Urinary bladder (tissue), 4 donors: ENCODE measurements at places on chromosomes 7 and 10. TPM values are rescaled to one million over a fixed set of nuclear protein-coding genes. Genes with fewer than 3 reads are reported as not detected.

The GRM8 gene
- 0.48 TPM for total RNA-seq

The AZGP1 gene
- 1.9 TPM for total RNA-seq

The PAX4 gene
- total RNA-seq, result not detected

The CARD11 gene
- total RNA-seq, result 5.0 TPM

The OR9A2 gene
- total RNA-seq, result 1.1 TPM

The TFEC gene
- 8.2 TPM for total RNA-seq

GRCh38 chr7:140584195-140584851, 56.3 kb downstream of the DENND2A start:
- DNase-seq, result no peak

GRCh38 chr10:65791979-65792378, 1133.9 kb upstream of the LRRTM3 start:
- no peak for DNase-seq

GRCh38 chr10:124389613-124390361, 28.9 kb downstream of the OAT start:
- DNase-seq, result no peak

GRCh38 chr10:73910401-73910763, 550 bp upstream of the PLAU start:
- no peak for DNase-seq

GRCh38 chr7:29139191-29139590, 7.1 kb downstream of the CPVL start:
- no peak for DNase-seq

DNA sequence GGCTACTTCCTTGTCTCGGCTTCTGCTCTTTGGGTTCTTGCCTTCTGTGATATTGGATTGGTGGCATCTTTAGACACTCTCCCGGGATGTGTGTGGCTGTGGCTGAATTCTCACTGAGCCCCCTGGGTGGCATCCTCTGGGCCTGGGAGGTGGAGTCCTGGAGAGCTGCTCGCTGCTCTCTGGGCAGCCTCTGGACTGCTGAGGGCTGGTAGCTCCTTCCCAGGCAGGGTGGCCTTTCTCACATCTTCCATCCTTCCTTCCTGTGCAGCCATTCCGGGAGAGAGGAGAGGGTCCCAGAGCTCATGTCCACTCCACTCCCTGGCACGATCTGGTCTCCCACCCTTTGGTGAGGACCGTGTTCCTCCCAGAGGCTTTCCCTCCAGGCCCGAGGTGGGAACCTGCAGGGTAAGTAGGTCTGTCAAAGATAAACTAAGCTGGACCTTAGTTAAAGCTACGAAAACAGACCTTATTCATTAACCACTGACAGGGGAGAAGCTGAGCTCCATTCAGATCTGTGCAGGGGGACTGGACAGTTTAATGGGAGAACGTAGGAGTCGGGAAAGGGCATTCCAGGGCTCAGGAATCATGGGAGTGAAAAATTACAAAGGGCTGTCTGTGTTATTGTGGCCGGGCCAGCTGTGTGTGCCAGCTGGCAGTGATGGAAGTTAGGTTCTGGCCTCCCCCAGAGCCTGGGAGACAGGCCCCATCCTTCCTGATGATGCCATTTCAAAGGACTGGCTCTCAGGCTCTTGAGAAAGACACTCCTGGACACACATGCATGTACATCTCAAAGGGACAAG, 8.7 kb downstream of the ATP6V0E2 start:
- no peak for DNase-seq

GRCh38 chr10:119441151-119441821, 101.2 kb downstream of the RGS10 start:
- DNase-seq, result no peak

GRCh38 chr10:77578583-77579227, 58.9 kb downstream of the KCNMA1 start:
- DNase-seq, result no peak

DNA sequence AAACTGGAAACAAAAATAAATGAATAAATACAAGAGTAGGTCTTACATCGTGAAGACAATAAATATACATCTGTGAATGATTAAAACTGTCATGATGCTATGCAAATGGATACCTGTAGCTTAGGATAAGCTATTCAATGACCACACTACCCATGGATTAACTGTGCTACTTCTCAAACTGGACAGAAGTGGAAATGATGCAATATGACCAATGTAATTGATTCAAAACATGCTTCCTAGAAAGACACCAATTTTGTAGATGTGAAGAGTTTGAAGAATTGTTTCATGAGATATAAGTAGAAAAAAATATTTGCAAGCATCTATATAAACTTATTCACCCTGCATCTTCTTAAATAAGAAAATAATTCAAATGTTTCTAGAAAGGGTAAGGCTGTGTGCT, 36.1 kb downstream of the TFPI2 start:
- DNase-seq, result no peak

DNA sequence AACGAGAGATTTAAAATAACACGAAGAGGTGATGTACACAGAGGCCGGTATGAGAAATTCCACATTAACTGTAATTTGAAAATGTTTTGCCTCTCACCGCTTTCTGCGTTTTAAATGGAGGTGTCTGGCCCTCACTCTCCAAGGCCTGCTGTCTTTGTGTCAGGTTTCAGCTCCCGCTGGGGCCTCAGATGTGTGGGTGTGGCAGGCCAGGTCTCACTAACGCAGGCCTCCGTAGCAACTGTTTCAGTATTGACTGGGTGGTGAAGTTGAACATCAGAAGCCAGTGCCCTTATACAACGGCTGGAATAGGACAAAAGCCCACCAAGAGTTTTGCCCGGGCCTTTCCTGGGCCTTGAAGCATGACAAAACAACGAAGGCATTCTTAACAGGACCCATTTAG, 303.1 kb downstream of the ADARB2 start:
- DNase-seq, result no peak

DNA sequence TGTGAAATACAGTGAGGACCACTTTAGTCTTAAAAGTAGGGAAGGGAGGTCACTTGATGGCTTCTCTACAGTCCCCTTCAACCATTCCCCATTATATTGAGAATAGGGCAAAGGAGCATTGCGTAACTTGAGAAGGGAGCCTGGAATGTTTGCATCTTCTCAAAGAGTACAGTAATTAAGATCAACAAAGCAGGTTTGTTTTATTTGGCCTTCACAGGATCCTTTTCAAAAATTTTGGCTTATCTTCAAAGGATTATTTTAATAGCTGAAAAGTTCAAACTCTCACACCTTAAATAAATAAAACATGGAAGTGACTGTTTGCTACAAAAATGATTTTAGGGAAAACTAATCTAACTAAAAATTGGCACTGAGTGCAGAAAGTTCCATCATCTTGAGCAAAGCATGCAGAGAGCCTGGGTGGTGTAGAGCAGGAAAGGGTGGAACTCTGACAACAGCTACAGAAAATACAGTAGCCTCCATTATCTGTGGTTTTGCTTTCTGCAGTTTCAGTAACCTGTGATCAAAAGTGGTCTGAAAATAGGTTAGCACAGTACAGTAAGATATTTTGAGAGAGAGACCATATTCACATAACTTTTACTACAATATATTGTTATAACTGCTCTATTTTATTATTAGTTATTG, 214.0 kb downstream of the MDFIC start:
- DNase-seq, result no peak

DNA sequence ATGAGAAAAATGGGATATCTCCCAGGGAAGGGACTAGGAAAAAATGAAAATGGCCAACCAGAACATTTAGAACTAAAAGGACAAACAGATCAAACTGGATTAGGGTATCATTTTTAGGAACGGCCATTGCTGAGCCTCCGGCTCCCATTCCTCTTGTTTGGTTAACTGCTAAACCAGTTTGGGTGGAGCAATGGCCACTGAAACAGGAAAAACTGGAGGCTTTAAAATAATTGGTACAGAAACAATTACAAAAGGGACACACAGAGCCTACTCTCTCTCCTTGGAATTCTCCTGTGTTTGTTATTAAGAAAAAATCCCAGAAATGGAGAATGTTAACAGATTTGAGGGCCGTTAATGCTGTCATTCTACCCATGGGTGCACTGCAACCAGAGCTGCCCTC, 4.7 kb upstream of the CHST3 start:
- DNase-seq, result no peak

- no peak for DNase-seq
These were observed 43.5 kb downstream of the PRPF18 start for GRCh38 chr10:13630231-13630630.

DNA sequence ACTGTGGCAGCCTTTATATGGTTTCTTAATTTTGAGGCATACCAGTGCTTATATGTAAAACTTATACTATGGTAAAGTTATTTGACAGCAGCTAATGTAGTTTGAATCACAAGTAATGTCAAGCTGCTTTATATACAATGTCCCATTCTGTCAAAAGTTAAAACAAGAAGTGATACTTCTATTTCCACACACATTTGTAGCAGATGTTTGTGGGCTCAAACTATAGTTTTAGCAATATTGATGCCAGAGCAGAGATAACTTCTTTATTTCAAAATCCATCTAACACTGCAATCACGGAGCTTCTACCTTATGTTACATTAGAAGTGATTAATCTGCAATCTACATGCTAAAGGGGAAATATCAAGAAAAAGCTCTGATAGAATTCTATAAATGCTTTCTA, 149.6 kb downstream of the ADK start:
- DNase-seq, result no peak

GRCh38 chr7:127911968-127912511, 119.2 kb downstream of the LRRC4 start:
- DNase-seq, result no peak

DNA sequence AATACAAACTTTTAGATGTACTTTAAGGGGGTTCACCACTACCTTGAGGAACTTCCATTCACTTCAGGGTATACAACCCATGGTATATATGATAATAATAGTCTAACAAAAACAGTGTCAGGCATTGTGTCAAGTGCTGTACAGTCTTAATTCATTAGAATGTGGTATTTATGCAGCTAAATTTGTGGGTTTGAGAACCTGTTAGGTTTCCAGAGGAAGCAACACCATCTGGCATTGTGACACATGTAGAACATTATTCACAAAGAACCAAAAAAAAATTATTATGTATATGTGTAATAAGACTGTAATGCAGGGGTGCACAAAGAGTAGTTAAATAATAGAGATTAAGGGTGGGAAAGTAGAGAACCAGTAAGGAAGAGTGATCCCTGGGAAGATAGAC, 26.3 kb downstream of the TMEM60 start:
- DNase-seq, result no peak

DNA sequence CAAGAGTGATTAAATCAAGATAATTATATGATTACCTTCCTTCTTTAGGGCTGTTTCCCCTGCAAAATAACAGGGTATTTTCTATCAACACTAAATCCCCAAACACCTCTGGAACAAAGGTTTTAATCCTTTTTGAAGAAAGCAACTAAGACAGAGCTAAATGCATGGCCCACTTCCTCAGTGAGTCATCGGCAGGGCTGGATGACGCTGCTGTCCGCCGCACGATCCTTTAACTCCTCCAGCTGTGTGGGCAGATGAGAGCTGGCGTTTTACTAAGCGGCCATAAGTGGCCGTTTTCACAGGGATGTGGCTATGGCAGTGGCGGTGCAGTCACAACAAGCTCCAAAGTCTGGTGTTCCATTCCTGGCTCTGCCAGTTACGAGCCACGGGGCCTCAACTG, 76.0 kb upstream of the C1QL3 start:
- no peak for DNase-seq

DNA sequence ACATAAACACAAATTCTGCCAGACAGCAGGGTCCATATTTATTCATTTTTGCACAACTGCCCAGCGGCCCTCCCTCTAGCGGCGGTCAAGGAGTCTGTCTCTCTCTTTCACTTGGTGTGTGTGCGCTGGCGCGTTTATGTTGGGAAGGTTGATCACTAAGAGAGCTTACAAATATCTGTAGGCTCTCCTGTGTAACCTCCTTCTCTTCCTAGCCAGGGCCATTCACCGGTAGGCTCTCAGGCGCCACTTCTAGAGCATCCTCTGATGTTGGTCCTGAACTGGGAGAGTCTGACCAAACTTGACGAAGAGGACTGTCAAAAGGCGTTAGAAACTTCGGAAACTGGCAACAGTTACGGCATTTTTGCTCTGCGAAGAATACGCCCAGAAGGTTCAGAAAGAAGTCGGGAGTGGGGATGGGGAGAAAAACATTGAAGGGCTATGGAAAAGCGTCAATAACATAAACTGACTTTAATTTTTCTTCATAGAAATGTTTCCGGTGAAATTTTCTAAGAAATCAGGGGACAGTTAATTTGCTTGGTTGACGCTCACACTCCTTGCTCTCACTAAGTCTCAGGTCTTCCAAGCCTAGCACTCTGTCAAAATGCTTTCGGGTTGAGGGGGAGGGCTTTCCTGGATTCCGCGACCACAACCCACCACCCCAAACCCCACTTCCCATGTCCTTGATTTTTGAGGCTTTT, 731.1 kb downstream of the ZWINT start:
- no peak for DNase-seq

DNA sequence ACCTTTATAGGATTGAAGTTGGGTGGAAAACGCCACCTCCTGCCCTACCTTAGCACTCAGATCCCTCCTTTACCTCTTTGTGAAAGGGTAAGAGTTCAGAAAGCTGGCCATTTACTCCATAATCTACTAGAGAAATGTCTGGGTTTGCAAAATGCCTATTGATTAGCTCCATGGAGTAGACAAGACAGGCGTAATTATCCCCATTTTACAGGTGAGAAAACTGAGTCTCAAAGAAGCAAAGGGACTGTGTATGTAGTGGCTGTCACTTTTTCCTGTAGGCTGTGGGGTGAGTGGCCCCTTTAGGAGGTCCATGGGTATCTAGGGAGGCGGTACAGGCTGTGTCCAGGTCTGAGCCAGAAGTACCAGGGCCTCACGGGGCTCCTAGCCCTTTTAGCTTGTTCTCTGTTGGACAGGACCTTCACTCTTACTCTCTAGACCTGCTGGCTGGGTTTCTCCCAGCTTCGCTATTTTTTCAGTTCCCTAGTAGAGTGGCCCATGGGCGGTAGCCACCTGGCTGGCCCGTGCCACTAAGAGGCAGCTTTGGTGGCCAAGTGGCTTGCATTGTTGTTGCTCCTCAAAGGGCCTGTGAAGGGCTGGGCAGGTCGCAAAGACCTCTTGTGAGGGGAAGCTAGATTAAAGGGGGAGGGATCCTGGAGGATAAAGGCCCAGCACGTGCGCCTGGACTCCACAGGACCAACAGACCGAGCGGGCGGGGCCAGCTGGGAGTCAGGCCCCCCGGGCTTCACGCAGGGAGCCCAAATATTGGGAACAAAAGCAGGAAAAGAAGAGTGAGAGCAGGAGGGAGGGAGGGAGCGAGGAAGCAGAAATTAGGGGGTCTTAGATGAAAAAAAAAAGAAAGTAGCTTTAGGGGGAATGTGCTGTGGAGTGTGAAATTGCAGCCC, 4.7 kb upstream of the PAX2 start:
- DNase-seq, result no peak

DNA sequence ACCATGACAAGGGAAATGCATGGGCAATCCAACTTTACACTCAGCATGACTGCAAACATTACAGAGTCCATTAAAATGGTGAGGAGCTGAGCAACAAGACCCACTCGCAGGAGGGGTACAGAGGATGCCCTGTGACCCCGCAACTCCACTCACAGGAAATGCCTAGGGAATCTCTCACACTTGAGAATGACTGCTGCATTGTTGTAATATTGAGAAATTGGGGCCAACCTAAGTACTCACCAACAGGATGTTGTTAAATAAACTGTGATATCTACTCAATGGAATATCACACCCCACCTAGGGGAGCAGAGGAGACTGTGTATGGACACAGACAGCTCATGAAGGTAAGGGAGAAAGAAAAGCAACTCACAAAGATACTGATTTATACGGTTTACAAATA, 53.4 kb upstream of the CAMK2B start:
- DNase-seq, result no peak
